ENCODE measurements at places on chromosomes 4 and X.

DNA sequence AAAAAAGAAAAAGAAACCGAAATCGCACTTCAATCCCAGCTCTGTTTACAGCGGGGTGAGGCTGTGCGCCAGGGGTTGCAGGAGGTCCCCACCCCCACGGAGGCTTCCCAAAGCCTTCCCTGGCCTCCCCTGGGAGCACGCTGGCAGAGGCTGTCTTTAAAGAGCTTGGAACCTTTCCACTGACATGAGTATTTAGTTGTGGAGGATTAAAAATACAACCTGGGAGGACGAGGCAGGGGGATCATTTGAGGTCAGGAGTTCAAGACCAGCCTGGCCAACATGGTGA, 69.1 kb downstream of the PPP2R2C start:
- DNase-seq, result no peak

- peak; percentile 49 for DNase-seq
These were observed 500 bp downstream of the GAR1 start for GRCh38 chr4:109816082-109816442.

GRCh38 chrX:69361311-69361845, 142.7 kb upstream of the NALF2 start:
- DNase-seq, result no peak

- DNase-seq, result no peak
These were observed 43.1 kb downstream of the ATP11C start for GRCh38 chrX:139889760-139890159.

DNA sequence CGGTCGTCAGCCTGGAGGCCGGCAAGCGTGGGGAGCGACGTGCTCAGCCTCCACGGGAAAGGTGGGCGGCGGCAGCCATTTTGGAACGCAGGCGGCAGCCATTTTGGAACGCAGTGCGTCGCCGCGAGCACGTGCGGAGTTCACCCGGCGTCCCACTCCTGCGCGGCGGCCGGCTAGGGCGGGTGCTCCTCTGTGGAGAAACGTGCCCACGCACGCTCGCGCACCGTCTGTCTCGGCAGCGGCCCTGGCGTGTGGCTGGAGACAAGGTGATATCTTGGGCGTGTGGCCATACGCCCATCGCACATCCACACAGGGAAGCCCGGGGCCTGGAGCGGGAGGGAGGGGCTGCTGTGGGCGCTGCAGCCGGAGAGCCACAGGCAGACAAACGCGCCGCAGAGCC, 21.1 kb downstream of the CPLX1 start:
- DNase-seq, result no peak

DNA sequence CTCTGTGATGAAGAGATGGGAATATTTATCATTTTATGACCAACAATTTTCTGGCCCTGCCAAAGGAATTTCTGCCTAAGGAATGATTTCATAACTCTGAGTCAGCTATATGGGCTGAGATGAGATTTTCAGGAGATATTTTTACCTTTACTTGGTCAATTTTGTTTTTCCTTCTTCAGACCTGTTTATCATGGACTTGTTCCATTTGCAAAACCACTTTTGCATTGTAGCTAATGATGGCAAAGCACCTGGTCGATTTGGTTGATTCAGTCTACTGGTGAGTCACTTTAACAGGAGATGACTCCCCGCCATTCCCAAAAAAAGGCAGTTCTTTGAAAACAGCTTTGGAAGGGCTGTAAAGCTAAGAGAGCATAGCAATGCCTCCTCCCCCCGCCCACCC, 53.3 kb downstream of the TEX13A start:
- no peak for DNase-seq

DNA sequence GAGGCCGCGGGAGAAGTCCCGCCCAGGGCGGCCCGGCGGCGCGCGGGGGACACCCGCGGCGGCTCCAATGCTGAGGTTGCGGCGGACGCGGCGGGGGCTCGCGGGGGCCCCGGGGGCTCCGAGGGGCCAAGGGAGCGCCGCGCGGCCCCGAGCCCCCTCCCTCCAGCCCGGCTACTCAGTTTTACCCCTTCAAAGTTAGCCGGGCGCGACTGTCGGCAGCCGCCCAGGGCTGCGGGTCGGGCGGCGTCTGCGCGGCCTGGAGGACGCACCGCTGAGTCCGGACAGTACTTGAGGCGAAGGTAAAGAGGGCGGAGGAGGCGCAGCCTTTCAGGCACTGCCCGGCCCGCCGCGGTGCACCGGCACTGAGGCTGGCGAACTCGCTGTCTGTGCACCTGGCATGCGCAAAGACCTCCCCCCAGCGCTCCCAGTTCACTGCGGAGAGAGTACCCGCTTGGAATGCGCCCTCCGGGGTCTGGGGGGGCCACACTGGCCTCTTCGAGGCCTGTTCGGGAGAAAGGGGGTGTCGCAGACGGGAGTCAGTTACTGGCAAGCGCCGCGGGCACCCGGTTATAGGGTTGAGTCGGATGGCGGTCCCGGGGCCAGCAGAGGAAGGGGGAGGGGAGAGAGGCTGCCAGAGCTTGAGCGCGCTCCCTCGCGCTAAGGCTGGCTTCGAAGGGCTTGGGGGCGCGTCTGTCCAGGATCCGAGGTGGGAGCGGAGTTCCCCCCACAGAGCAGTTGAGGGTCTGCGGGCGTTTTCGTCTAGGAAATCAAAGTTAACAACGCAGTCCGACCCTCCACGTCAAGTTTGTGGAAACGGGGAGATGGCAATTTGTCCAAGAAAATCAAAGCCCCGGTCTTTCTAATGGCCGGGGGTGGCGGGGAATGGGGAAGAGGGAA, 1.1 kb downstream of the PCDH19 start:
- no peak for DNase-seq

- DNase-seq, result no peak
These were observed 24.6 kb upstream of the WWC2 start for GRCh38 chr4:183074288-183074990.

DNA sequence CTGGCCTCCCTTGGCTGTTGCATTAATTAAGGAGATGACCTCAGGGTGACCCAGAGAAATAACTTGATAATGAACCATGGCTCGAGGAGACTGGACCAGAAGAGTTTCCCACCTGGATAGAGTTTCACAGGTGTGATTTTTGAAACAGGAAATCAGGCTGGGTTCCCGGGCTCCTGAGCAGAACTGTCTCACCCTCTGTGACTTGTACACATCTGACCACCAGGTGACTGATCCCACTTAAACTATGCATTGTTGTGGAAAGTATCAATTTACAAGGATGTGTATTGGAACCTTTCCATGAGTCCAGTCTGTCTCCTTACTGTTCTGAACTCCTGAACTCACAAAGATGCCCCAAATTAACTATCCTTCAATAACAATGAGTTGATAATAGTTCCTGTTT, 220.3 kb downstream of the PTTG2 start:
- DNase-seq, result no peak

DNA sequence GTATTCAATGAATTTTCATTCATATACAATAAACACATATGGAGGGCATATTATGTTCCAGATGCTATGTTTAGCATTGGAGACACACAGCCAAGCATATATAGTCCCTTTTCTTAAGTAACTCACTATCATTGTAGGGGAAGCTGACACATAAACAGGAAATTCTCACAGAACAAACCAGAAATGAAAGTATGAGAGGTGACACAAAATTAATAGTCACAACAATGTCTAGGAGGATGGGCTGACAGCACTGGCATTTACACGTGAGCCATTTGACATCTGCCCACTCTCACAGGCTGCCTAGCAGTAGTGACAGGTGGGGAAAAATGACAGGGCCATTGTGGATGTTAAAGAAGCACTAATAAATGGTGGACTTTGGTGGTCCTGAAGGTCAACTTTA, 2.6 kb upstream of the CNOT6L start:
- DNase-seq, result peak; percentile 44

GRCh38 chrX:49921109-49921508, 1.3 kb upstream of the CLCN5 start:
- DNase-seq, result no peak

- no peak for DNase-seq
These were observed 95.3 kb downstream of the TAB3 start for GRCh38 chrX:30793767-30794103.

GRCh38 chr4:151519728-151520415, 110.9 kb downstream of the FHIP1A start:
- no peak for DNase-seq

DNA sequence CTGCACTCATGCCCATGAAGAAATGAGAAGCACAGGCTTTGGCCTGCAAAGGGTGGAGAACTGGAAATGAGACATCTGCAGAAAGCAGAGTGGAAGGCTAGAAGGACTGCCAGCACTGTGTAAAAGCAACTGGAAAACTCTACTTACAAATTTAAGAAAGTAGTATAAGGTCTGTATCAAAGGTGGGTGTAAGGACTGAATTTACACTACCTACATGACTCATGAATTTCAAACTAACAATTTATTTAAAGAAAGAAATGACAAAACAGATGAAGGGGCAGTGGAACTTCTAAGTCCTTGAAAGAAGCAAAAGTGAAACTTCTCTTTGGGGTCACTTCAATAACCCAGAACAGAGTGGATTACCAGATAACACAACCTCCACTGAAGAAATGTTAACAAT, 71.2 kb downstream of the SLC10A7 start:
- DNase-seq, result no peak

GRCh38 chr4:158667651-158668198, 4.0 kb downstream of the C4orf46 start:
- peak; percentile 38 for DNase-seq

DNA sequence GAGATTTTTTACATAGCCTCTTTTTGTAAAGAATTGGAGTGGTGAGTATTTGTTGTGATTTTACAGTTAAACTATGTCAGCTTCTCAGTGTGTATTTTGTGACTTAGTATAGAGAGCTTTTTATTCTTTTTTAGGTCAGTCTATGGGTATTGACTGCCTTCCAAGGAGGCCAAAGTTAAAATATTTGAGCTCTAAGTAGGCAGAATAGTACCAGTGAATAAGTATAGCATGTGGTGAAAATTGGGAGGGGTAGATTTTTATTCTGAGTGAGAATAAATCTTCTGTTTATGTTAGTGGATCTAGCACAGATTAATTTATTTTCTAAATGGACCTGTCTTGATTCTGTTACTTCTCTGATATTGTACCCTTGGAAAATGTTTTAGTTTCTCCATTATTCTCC, 37.5 kb downstream of the HERC3 start:
- DNase-seq, result no peak

- no peak for DNase-seq
These were observed 307.7 kb downstream of the GPM6A start for GRCh38 chr4:175504318-175504717.

DNA sequence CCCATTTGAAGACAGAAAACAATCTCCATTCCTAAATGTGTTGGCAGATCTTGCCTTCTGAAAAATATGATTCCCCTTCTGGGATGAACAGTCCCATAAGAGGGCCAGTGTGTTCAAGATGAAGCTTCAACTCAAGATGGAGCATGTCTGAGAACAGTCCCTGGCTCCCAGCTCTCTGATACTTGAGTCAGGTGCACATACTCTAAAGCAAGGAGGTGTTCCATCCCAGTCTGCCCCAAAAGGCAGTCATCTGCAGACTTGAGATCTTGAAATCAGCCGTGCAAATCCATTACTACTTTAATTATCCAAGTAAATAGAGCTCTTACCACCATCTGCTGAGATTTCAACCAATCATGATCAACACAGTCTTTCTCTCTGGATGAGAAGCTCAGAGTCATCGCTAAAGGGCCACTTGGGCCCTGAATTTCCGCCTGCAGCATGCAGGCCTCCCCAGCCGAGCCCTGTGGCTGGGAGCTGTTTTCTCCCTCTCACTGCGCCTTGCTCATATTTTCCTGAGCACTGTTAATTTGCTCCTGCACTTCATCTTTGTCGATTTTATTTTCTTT, 22.2 kb downstream of the CCDC149 start:
- DNase-seq, result no peak

- no peak for DNase-seq
These were observed 35.8 kb downstream of the BCOR start for GRCh38 chrX:40061871-40062524.

GRCh38 chr4:186202490-186203140, 11.2 kb downstream of the CYP4V2 start:
- no peak for DNase-seq

DNA sequence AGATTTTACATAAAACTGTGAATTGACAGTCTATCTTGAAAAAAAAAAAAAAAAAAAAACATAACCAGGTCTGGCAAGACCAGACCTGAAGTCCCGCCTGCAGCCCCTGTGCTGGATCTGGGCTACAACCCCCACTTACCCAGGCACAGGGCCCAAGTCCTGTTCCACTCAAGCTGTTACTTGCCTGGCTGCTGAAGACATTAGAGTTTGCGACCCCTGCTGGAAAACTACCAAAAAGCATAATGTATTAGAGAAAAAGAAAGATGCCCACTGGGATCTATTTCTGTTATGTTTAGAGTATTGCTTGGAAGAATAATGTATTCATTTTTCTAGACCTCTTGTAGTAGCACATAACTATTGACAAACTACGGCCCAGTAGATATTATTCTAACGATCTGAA, 4.7 kb downstream of the HS3ST1 start:
- no peak for DNase-seq

GRCh38 chr4:55186123-55186522, 60.7 kb upstream of the KDR start:
- no peak for DNase-seq

DNA sequence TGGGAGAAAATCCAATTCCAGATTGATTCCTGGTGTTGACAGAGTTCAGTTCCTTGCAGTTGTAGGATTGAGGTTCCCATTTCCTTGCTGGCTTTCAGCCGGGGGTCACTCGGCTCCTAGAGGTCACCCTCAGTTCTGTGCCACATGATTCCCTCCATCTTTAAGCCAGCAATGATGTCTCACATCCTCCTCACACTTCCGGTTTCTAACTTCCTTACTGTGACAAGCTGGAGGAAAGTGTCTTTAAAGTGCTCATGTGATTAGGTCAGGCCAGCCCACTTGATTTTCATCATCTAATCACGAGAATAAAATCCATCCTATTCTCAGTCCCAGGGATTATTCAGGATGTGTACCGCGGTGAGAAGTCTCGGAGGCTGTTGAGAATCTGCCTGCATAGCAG, 19.4 kb upstream of the SMIM31 start:
- no peak for DNase-seq

DNA sequence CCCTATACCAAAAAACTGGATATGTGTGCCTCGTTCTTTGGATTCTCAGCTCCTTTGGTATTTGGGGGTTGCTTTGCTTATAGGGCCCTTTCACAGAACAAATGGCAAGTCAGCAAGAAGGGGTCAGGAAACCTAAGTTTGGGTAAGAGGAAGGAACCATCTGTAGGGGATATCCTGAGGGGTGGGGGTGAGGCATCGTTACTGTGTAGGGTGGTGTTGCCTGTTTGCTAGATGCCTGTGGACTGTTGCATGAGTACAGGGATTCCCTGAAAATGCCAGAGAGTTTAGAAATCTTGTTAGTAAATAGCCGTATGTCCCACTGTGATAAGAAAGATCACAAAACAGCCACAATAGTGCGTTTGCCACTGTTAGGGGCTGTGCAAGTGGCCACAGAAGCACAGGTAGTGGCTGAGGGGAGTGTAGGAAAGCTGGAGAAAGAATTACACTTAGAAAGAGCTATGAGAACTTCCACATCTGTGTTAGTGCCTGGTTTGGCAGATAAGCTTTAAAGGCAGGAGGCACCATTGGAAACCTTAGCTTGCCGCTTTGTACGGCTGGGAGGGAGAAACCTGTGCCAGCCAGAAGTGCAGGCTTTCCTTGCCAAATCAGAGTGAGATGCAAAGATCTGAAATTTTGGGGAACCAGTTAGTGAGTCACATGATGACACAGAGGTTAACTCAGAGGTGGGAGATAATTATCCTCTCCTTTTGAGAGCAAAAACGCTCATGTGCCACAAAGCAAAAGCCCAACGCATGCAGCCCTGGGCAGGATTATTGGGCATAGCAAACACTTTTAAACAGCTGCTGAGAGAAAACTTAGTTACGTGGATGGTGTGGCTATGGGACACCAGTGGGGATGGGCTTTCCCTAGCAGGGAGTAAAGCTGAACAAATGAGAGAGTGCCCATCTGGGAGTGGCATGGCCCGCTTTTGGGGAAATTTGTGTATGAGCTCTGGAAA, 343.7 kb downstream of the ARAP2 start:
- no peak for DNase-seq
